A172 (cell line): ENCODE measurements at places on chromosomes 7 and 10. TPM values are rescaled to one million over a fixed set of nuclear protein-coding genes. Genes with fewer than 3 reads are reported as not detected.

DNA sequence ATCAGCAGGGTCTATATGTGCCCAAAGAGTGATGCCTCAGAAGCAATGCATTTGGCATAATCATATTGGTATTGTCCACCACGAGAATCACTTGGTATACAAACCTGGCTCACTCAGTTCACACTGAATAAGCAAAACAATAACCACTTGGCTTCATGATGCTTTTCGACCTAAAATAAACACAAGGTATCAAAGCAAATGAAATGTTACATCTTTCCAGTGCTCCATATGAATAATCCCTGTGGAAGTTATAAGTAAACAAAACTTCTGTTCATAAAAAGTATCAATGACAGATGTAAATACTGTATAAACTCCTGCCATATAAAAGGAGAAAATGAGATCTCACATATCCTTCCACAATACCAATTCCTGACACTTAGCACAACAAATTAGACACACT is 29.8 kb upstream of the EBLN1 start:
- DNase-seq, result no peak

GRCh38 chr7:18086165-18087025 is 58.7 kb upstream of the PRPS1L1 start:
- no peak for DNase-seq

- DNase-seq, result peak; percentile 10
Observed at GRCh38 chr7:92306153-92306552, 60.4 kb downstream of the ANKIB1 start.

PAOX gene
- 5.3 and 6.1 TPM in 2 replicates for total RNA-seq

DNA sequence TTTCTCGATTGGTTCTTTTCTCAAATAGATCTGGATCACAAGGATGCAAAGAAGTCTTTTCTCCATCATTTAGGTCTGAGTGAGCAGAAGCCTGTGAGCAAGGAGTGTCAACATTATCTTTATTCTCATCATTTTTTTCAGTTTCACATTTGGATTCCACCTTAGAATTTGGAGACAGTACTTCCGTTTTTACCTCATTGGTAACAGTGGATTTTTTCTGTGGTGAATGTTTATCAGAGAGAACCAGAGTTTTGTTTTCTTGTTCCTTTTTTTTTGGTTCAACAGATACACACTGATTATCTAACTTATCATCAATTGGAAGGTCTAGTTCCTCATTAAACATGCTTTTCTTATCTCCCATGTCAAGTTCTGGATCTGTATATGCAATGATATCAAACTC is 151.3 kb downstream of the GALNT11 start:
- no peak for DNase-seq

DNA sequence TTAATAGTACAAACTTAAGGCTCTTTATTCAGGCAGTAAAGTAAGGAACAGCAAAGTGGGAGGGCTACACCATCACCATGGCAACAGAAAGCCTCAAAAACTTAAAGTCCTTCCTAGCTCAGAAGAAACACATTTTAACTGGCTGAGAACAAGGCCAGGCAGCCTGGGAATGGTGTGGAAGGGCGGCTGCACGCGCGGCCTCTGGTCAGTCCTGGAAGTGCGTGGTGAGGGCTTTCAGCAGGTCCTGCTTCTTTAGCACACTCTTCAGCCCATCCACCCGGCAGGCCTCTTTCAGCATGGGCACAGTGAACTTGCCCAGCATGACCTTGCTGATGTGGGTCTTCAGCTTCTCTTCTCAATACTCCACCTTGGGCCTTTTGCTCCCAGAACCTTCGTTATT is 133.0 kb downstream of the CYP26A1 start:
- DNase-seq, result no peak

DNA sequence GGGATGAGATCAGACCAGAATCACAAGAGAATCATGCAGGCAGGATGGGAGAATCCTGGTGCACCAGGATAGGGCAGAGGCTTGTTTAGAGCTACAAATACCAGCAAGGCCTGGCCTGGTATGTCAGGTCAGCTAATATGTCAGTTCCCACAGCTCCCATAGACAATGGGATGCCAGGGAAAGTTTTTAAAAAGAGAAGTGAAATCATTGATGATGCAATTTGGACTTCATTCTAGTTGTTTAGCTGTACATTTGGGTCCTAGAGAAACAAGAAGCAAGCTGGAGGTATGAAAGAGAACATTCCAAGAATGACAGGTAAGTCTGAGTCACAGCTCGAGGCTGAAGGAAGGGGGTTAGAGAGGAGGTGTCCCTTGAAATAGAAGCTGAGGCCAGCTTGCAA is 45.2 kb downstream of the GPR141 start:
- no peak for DNase-seq

GRCh38 chr10:43160921-43161255 is 22.6 kb downstream of the CSGALNACT2 start:
- DNase-seq, result no peak

DNA sequence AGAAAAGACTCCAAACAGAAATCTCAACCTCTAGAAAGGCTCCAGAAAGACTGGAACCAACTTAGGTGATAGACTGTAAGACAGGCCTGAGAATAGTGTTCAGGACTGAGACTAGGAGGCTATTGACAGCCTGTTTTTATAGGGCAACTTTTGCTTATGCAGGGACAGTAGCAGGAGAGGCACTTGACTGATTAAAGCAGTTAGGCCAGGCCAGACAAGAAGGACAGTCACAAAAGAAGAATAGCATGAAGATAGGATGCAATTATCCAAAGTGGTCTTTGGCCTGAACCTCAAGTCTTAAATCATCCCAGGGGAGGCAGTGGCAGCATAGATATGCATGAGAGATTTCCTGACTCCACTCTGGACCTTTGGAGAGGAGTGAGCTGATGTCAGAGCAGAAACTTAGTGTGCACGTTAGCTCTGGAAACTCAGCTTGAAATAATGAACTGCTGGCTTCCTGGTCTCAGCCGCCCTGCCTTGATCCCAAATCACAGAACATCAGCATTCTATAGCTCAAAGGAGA is 290.6 kb downstream of the SORCS3 start:
- no peak for DNase-seq

SLC16A9 gene
- 28.7 and 34.1 TPM in 2 replicates for total RNA-seq

DNA sequence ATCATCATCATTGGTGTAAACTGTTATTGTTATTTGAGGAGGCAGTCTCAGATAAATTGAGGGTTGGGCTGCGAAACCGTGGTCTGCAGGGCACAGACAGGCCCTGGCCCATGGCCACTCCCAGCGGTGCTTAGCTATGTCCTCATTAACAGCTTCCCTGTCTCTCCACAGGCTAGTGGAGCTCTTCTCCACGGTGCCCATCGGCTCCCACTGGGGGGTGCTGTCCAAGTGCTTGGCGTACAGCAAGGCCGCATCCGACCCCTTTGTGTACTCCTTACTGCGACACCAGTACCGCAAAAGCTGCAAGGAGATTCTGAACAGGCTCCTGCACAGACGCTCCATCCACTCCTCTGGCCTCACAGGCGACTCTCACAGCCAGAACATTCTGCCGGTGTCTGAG is 21.6 kb downstream of the GPR26 start:
- no peak for DNase-seq

DNA sequence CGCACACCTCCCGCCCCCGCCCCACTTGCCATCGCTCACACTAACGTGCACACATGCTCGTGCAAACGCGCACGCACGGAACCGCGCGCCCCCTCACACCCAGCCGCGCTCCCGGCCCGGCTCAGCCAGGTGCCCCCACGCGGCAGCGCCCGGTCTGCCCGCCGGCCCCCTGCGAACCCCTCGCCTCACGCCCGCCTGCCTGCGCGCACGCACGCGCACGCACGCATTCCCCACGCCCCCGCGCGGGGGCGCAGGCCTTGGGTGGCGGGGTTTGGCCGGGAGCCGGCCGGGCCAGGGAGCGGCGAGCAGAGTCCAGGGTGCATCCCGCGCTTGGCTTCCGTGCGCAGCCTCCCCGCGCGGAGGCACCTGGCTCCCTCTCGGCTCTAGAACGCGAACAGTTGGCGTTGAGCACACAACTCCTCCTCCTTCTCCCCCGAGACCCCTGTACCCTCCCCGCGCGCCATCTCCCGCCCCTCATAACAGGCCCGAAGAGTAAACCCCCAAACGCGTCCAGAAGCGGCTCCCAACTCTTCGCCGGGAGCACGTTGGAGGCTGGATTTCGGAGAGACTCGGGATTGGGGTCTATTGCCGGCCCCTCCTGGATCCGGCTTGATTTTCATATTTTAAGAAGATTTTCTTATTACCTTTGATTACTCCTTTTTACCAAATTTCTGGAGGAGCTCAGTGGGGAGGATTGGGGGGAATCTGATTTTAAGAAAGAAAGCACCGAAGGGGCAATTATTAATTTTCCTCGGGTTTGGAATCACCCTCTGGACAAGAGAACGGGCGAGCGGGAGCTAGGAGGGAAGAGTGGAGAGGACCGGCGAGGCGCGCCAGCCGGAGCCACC is 527 bp upstream of the SORCS3 start:
- DNase-seq, result no peak

DNA sequence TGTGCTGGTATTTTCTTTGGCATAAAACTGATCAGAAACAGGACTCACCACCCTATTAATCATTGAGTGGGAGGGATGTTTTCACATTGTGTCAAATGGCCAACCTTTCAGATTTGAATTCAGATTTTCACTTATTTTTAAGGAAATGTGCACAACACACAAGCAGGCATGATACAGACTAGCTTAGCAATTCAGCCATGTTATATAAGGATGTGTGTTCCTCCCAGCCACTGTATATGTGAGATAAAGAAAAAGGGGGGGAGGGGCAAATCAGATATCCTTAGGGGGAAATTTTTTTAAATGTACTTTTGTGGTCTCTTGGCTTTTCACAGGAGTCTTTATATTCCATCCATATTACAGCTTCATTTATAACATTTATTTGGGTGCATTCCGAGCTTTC is 3.1 kb downstream of the GAD2 start:
- DNase-seq, result no peak

GRCh38 chr7:2358968-2359527 is 4.4 kb downstream of the EIF3B start:
- no peak for DNase-seq

GRCh38 chr10:21173802-21174714 is 276.9 kb upstream of the NEBL start:
- DNase-seq, result peak; percentile 23

GRB10 gene
- 21.4 and 23.1 TPM in 2 replicates for total RNA-seq

DNA sequence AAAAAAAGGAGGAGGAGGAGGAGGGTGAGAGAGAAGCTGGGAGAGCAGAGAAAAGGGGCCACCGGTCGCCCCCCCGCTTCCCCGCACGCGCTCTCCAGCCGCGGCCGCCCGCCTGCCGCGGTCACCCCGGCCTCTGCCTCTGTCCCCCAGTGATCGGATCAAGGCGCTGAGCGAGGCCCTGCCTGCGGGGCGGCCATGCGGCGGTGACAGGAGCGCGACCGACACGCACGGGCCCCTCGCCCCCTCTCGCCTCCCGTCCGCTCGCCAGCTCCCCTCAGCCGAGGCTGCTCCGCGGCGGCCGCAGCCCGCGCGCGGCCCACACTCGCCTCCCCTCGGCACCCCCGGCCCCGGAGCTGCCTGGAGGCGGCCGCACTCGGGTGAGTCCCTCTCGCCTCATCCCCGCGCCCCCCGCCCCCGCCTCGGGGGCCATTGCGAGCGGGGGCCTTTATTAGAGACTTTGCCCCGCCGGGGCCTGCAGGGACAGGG is at the start of gene GTF2I:
Gene GTF2I (plus strand): TSS at position 27 of the 486 bp plus-strand sequence. CDS start 31,411 bp downstream, outside the sequence.
- DNase-seq, result no peak

ZNF425 gene
- 1.9 and 2.7 TPM in 2 replicates for total RNA-seq

GRCh38 chr10:73639286-73639685 is 2.0 kb downstream of the MYOZ1 start:
- DNase-seq, result no peak
